NCI-H2029 (cell line): ENCODE measurements at places on chromosomes 5 and 9.

GRCh38 chr5:111068213-111068612, 3.3 kb upstream of the TSLP start:
- no peak for DNase-seq

- no peak for DNase-seq
Observed at GRCh38 chr5:67238191-67238590, 41.6 kb upstream of the CD180 start.

DNA sequence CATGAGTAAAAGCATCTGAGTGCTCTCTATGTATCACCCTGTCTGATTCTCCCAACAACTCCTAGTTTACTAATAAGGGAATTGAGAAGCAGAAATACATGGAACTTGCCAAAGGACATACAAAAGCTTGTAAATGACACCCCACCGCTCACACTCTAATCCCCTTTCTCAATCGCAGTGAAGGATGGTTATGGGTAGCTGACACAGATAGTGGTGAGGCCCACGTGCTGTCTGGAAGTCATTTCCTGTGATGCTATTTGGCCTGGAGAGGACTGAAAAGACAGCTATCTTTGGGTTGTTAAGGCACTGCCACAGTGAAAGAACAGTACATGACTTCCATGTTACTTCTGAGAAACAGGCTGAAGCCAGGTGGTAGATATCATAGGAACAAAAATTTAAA, 117.0 kb downstream of the GLIS3 start:
- DNase-seq = no peak

GRCh38 chr9:33289936-33290246, 425 bp upstream of the NFX1 start:
- no peak for DNase-seq

DNA sequence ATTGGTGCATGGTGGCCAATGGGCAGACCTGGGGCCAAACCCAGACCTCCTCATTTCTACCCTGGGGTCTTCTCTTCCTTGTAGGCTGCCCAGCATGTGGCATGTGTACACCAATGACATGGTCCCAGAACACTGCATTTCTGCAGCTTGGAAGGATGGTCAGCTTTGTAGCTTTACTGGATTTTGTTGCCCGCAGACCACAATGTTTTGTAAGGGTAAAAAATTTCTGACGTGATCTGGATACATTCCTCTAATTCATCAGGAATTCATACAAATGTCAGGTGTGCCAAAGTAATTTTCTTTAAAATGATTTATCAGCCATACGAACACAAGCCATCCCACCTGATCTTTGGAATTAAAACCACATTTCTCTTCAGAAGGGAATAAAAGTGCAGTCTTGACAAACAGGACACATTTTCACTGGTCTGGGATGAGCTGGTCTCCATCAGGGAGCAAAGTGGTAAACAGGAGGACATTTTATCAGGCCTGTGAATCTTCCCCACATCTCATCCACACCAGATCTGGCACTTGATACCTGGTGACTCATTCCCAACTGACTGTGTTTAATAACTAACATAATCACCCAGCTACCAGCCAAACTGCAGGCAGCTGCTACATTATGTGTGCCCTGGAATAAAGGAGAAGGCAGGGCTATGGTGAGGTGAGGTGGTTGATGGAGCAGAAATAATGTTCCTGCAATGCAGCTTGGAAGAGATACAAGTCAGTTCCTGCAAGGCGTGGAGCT, 103.9 kb downstream of the SPOCK1 start:
- peak; percentile 10 for DNase-seq
